ENCODE measurements at places on chromosomes 13 and 19.

DNA sequence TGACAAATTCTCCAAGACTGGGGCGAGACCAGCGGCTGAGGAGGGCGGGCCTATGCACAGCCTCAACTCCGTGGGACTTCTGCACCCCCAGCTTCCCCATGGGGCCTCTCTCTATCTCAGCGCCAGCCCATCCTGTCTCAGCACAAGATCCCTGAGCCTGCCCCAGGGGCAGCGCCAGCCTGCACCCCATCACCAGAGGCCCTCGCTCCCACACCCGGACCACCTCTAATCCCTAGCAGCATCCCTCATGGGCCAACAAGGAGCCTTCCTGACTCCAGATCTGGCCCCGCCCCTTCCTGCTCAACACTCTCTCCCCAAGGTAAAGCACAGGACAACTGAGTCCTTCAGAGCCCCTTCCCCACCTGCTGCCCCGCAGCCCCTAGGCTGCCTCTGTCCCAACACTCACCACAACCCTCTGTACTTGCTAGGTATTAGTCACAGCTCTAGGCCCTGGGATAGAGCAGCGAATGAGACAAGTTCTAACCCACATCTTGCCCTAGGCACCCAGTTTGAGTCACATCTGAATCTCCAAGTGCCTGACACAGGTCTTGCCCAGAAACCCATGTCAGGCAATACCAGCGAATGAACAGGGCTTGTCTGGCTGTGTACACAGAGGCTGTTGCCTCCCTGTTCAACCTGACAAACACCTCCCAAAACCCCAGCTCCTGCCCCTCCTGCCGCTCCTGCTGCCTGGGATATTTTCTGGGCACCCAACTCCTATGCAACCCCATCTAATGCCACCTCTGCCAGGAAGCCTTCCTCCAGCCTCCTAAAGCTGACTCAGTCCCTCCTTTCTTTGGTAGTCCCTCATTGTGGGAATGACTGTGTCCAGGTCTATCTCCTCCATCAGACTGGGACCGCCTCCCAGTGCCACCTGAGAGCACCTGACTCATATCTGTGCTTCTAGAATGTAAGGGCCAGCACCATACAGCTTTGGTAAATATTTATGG, 18.6 kb downstream of the GRIK5 start:
- DNase-seq: no peak

DNA sequence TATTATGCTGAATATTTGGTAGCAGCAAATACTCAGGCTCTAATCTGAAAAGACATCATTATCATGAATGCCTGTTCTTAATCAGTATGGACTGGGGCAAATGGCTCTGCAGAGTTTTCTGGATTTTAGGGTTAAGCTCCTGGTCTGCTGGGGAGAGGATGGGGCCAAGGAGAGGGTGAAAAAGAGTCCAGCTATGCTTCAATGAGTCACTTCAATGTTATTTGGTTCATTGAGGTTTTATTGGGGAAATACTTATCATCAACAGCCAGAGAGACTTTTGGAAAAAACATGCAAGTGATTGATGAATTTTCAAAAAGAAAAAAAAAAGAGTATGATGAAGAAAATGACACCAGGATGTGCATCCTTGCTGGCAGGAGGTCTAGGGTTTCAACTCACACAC, 278.3 kb downstream of the UQCRFS1 start:
- no peak for DNase-seq

DNA sequence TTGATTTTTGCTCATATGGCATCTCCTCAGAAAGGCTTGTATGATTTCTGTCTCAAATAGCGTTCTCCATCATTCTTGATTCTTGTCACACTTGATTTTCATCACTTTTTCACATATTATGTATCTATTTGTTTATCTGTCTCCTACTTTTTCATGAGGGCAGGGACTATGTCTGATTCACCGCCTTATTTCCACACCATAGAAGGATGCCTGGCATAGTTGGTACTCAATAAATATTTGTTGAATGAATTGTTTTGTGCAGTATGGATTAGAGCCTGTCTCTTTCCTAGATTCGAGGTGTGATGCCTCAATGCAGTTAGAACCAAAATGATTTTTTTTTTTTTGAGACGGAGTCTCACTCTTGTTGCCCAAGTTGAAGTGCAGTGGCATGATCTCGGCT, 12.1 kb downstream of the SAE1 start:
- no peak for DNase-seq

GRCh38 chr13:44664308-44664707, 88.2 kb upstream of the TSC22D1 start:
- DNase-seq: no peak

- no peak for DNase-seq
These were observed 217.2 kb downstream of the LACC1 start for GRCh38 chr13:44096901-44097300.

DNA sequence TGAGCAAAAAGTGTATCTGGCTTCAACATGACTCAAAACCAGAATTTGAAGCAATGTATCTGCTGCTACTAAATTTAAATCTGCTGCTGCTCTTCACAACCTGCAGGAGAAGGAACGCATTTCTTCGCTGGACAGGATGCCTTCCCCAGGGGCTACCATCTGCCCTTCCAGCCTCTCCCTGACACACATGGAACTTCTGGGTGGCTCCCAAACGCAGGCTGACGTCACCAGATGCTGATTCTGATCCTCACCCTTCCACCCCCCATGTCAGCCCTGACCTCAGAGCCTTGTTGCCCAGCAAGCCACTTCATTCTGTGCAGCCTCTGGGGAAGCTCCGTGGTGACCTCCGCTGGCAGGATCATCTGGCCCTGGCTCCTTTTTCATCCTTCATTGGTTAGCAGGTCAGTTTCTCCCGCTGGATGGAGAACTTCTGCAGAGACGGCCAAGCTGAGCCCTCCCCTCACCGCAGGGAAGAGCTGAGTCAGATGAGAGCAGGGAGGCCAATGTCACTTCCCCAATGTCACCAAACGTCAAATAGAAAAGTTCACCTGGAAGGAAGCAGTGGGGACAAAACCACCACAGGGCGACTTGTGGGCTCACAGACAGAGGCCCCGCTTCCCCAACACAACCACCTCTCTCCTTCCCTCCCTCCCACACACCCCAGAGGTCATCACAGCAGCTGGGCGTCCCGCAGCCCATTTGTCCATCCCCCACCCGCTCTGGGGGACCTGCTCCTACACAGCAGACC, 14.0 kb upstream of the RAB20 start:
- peak; percentile 53 for DNase-seq

DNA sequence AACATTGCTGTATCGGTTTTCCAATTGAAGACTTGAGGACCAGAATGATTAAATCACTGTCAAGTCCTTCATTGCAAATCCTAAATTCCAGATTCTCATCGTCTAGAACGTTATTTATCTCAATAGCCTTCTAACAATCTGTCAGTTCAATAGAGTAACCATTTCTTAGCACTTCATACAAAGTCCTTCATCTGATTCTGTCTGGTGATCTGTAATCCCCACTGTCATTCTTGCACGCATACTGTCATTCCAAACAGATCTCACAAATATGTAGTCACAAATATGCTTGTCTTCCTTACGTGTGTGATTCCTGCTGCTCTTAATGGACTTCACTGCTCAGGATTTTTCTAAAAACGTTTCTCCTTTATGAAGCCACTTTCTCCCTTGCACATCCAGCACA, 1197.5 kb downstream of the EFNB2 start:
- no peak for DNase-seq

DNA sequence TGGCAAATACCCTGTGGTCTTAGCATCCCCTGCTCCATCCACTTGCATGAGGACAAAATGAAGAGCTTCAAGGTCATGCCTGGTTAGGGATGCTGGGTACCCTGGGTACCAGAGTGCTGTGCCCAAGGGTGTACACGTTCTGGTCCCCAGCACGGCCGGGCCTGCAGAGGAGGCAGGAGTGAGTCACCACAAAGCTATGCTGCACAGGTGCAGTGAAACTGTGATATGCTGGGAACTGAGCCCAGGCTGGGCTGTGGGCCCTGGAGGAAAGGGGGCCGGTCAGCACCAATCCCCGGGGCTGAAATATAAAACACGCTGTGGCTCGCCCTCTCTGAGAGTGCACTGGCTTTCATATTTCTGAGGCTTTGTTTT, 95.1 kb downstream of the TSHZ3 start:
- DNase-seq: no peak

GRCh38 chr13:71775966-71776365, 91.0 kb downstream of the DACH1 start:
- no peak for DNase-seq

GRCh38 chr19:13091400-13092157, 11.1 kb downstream of the LYL1 start:
- no peak for DNase-seq

DNA sequence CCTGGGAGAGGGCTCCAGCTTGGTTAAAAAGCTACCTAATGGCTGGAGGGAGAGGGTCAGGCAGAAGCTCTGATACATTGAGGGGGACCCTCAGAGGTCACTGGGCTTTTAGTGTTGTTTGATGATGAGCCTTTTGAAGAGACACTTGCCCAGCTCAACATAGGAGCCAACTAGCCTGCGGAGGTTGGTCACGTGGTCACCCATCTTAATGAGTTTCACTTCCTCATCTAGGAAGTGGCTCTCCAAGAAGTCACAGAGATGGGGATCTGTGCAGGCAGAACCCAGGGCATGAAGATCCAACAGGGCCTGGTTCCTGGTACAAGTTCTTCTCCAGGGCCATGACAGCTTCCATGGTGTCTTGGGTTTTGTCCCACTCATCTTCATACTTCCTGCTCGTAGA, 33.4 kb downstream of the IPO5 start:
- DNase-seq: no peak

GRCh38 chr13:35378939-35379338, 97.5 kb downstream of the MAB21L1 start:
- DNase-seq: no peak

- no peak for DNase-seq
These were observed 260.1 kb downstream of the COL4A1 start for GRCh38 chr13:110046811-110047210.

DNA sequence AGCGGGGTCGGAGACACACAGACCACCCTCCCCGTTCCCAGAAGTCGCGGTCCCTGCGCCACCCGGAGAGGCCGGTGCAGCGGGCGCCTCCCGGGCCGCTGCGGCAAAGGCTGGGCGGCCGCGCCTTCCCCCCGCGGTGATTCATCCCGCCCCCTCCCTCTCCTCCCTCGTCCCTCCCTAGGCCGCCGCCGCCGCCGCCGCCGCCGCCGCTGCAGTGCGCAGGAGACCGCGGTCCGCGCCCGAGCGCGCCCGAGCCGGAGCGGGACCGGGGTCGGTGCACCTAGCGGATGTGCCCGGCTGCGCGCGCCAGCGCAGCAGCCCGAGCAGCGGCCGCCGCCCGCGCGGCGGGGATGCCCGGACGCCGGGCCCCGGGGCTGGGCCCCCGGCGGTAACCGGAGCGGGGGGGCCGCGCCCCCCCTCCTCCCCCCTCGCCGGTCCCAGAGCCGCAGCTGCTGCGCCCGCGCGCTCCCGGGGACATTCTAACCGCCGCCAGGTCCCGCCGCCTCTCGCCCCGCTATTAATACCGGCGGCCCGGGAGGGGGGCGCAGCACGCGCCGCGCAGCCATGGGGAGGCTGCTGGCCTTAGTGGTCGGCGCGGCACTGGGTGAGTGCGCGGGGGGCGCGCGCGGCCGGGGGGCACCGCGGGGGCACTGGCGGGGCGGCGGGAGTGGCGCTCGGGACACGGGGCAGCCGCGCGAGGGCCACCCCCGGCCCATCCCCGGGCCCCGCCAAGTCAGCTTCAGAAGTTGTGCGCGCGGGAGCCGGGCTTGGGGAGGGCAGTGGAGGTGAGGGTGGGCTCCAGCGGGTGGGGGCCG, at the start of gene SCN1B:
TSS of gene SCN1B (plus strand) at position 214 of the 815 bp plus-strand sequence. CDS start at position 565, 351 bp downstream.
- peak; percentile 87 for DNase-seq

DNA sequence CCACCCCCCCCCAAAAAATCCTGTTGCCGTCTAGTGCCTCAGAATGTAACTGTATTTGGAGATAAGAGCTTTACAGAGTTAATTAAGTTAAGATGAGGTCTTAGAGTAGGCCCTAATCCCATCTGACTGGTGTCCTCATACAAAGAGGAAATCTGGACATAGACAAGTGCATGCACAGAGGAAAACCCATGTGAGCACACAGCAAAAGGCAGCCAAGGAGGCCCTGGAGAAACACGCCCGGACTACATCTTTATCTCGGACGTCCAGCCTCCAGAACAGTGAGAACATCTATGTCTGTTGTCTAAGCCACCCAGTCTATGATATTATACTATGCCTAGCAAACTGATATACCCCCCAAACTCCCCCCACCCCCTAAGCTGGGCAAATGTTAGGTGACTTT, 193.8 kb downstream of the KATNAL1 start:
- no peak for DNase-seq

GRCh38 chr13:109728791-109729731, 57.3 kb downstream of the IRS2 start:
- no peak for DNase-seq

DNA sequence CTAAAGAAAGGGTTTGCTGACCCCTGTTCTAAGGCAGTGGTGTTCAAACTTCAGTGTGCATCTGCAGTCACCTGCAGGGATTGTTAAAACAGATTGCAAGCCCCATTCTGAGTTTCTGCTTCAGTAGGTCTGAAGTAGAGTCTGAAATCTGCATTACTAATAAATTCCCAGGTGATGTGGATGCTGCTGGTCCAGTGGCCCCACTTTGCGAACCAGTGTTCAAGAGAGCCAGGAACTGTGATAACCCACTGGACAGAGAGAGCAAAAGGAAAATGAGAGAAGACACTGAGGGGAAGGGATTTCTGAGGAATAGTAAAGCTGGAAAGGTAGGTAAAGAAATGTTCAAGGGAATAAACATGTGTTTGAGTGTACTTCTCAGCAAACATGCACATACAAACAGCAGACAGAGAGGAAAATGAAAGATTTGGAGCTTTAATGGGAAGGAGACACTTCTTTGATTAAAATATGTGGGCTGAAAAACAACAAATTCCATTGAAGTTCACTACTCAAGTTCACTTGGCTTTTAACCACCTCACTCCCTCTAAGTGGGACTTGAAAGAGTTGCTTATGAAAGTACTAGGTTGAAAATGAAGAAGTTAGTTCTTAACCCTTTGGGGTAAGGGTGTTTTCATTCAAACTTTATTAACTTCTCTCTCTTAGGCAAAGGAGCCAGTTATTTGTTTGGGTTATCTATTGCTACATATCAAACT, 26.4 kb upstream of the FAM216B start:
- no peak for DNase-seq

- no peak for DNase-seq
These were observed 10.5 kb upstream of the NTN5 start for GRCh38 chr19:48683349-48683748.

DNA sequence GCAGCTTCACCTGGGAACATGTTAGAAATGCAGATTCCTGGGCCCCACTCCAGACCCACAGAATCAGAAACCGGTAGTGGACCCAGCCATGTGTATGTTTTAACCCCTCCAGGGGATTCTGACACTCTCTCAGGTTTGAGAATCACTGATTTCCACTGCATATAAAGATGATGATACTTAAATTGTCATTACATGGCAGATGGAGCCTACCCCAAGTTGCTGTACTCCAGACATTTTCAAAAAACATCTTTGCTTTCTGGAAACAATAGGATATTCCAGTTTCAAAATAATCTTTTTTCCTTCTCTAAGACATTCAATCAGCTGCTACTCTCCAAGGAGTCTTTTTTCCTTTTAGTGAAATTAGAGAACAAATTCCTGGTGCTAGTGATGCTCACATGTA, 48.6 kb upstream of the RGCC start:
- DNase-seq: no peak

- DNase-seq: no peak
These were observed 17.9 kb upstream of the C2CD4C start for GRCh38 chr19:426725-427445.

All from activated effector memory CD4-positive, alpha-beta T cell treated with anti-CD3 and anti-CD28 coated beads, Interleukin-2, amount 50 U/mL, for 16 hours (primary cell).